Epithelial cell of prostate (primary cell): ENCODE measurements at places on chromosomes 5 and 9.

GRCh38 chr5:10222326-10222725, 27.4 kb downstream of the ATPSCKMT start:
- no peak for DNase-seq

DNA sequence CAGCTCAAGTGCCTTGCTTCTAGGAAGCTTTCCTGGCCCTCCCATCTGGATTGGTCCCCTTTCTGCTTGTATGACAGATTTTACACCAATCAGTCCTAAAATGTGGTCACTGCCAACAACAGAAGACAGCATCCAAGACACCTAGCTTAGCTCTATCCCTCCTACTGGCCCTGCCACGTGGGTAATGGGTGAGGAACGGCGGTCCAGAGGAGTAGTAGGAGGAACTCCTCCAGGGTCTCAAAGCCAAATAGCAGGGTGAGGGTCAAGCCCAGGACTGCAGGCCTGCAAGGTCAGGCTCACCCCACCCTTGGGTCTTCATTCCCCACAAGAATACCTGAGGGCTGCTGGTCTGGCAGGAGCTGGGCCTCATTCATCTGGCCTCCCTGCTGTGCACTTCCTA, 56.7 kb upstream of the SLC25A51 start:
- no peak for DNase-seq

DNA sequence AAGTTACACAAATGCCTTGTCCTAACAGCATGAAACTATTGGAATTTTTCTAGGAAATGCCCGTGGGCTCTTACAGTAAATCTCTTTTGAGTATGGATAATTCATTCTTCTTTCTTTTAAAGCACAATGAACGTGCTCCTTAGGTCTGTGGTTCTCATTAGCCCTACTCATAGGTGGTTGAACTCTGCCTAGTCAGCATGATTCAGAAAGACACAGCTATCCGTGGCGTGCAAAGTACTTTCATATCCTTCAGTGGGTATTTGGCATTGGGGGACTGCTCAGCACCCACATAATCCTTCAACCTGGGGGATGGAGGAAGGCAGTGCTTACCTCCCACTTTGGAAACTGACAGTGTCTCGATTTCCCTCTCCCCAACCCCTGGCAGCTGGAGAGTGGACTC, 462.0 kb upstream of the CLINT1 start:
- DNase-seq = no peak

DNA sequence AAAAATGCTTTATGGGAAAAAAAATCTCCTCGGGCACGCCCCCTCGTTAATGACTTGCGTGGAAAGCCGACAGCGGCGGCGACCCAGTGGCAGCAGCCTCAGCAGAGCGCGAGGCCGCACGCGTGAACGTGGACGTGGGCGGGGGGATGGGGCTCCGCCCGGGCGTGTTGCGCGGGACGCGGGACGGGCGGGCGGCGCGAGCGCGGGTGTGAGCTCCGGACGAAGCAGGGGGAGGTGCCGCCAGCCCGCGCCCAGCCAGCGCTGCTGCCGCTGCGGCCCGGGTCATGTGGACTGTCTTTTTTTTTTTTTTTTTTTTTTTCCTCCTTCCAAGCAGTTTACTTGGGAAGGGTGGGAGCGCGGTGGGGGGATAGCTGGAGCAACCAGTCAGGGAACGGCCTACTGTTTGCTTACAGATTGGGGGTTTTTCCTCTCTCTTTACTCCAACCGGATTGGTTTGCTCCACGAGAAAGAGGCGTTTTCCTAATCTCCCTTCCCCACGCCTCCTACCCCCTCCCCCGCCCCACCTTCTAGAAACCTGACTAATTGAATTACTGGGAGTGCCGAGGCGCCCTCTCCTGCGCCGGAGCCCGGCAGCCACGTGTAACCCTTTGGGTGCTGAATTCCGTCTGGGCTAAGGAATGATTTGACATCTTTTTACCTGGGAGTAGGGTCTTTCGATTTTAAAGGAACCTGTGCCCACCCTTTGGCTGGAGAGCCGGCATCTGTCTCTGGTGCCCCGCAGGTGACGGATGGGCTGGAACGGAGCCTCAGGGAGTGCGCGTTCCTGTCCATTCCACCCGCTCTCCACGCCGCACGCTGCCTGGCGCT, 1.7 kb upstream of the EFNA5 start:
- DNase-seq = peak; percentile 98

DNA sequence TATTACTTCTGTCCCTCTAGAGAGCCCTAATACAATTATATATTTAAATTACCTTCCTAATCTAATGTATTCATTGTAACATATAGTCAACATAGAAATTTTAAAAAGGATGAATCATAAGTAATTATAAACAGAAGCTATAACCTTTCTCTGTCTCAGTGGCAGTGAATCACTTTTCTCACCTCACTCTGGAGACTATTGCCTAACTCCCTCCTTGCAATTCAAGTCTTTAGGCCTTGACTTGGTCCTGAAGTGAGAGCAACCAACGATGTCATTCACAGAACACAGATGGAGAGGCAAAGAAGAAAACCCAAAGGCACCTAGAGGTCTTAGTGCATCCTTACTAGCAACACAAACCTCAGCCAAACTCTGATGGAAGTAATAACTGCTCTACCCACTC, 133.3 kb upstream of the DPYSL3 start:
- DNase-seq = peak; percentile 48

DNA sequence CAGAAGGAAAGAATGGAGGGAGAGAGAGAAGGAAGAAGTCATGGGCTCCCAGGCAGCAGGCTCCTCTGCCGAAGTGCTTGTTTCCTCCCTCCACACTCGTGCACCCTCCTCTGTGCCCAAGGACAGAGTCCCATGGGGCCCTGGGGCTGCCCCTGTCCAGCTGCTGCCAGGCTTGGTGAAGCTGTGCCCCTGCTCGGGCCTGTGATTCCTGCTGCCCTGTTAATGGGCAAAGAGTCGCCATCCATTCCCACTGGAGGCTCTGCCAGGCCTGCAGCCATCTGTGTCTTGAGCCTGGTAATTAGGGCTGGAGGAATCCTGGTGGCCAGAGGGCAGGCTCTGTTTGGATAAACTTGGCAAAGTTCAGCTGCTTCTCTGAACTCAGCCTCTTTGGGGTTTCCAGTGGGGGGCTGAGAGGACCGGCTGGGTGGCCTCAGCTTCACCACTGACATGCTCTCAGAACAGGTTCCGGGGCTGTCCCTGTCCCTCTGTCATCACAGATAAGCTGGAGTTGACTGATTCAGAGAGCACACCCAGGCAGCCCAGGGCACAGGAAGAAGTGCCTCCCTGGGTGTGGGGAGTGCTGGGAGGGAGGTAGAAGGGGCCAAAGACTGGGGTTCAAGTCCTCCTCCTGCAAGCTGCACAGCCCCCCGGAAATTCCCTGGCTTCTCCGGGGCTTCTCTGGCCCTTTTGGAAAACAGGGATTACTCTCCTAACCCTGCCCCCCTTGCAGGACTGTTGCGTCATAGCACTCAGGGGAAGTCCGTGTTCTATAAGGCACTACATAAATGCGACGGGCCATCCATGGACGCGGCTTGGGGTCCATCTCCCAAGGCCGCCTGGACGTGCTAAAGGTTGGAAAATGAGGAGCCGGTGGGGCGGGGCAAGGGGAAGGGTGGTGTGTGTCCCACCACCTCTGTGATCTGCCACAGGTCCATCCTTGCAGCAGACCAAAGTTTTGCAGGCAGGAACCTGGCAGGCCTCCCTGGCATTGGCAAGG, 154.8 kb downstream of the PAX5 start:
- no peak for DNase-seq
